Activated naive CD4-positive, alpha-beta T cell treated with Interleukin-2 at 50 U/mL for 16 hours (primary cell): ENCODE measurements at places on chromosomes 3 and 15.

GRCh38 chr3:36480911-36481648 is 100.8 kb downstream of the STAC start:
- DNase-seq, result no peak

DNA sequence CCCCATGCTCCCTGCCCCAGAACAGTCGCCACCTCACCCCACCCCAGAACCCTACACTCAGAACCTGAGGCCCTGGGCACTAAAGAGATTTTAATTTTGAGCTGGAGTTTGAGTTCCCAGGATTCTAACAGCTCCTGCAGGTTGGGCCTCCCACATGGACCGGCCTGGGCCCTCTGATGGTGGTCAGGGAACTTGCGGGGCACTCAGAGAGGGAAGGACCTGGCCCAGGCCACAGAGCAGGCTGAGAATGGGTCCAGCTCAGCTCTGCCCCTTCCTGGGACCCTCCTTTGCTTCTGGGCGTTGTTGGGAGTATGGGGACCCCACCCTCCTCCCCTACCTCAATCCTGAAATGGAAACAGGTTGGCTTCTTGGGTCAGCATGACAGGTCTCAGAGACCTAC is 1.1 kb upstream of the SEMA3G start:
- no peak for DNase-seq

- no peak for DNase-seq
Observed at GRCh38 chr15:47897525-47897924, 180.2 kb downstream of the SEMA6D start.

- no peak for DNase-seq
Observed at GRCh38 chr3:42166662-42167300, 75.6 kb downstream of the TRAK1 start.

- DNase-seq, result no peak
Observed at GRCh38 chr3:157767607-157768006, 264.4 kb upstream of the VEPH1 start.

DNA sequence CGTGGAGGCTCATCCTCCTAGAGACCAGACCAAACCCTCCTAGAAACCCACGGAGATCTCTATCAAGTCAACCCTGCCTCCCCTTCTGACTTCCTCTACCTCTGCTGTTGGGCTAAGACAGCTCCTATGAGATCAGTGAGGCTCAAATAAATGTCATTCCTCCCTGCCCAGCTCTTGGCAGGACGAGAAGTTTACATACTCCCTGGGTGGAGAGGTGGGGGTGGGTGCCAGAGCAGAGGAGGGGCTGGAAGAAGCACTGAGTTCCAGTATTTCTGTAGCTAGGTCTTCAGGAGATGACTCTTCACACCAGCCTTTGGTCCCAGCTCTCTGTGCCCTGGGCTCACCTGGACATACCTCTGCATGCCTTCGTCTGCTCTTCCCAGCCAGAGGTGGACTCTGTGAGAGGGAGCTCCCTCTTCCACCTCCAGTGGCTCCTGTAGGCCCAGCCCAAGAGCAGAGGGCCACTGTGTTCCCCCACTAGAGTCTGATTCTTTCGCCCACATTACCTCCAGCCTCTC is 42.4 kb upstream of the TLE3 start:
- DNase-seq, result no peak

GRCh38 chr3:131216801-131217200 is 164.8 kb upstream of the NUDT16 start:
- no peak for DNase-seq
